ENCODE measurements at places on chromosomes 3 and 15. TPM values are rescaled to one million over a fixed set of nuclear protein-coding genes. Genes with fewer than 3 reads are reported as not detected.
A peak's percentile ranks its signal among the peaks of the same experiment; 100 is the strongest.

- no peak overlapping the region for H3K4me3 ChIP-seq
- no peaks in the 10 kb centered on the region for H3K36me3 ChIP-seq
- H3K27me3 ChIP-seq: no peaks in the 10 kb centered on the region
- DNase-seq: no peak
Measured at GRCh38 chr15:82681371-82681770, 28.3 kb downstream of the AP3B2 start.

Gene CCDC13
- 2.5 TPM for total RNA-seq

GRCh38 chr15:74185710-74186348 lies 12.3 kb downstream of the ISLR start:
- H3K4me3 ChIP-seq: no peak overlapping the region
- H3K27ac ChIP-seq: no peak overlapping the region
- H3K27me3 ChIP-seq: no peaks in the 10 kb centered on the region
- no peak for DNase-seq

GRCh38 chr3:124916837-124917409 lies 17.6 kb downstream of the MUC13 start:
- no peak overlapping the region for H3K27ac ChIP-seq
- no peak for DNase-seq
- H3K4me3 ChIP-seq: no peak overlapping the region
- no peaks in the 10 kb centered on the region for H3K36me3 ChIP-seq

Gene HPS3
- total RNA-seq: 32.2 TPM

DNA sequence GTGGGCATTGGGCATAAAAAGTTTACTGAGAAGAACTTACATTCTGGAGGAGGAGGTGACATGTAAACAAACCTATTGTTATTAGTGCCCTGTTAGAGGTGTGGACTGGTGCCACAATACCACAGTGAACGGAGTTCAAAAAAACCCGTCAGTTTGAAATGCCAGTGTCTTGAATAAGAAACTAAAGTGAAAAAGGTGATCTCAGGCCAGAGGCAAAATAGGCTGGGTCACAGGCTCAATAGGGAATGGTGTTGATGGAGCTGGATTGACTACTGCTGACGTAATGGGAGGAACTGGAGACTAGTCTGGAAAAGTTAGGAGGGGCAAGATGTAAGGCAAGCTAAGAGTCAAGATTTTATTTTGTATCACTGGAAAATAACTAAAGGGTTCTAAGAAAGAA lies 1.6 kb upstream of the DCBLD2 start:
- H3K36me3 ChIP-seq: no peaks in the 10 kb centered on the region
- H3K27ac ChIP-seq: no peak overlapping the region
- no peaks in the 10 kb centered on the region for H3K4me1 ChIP-seq
- no peaks in the 10 kb centered on the region for H3K27me3 ChIP-seq

- H3K4me3 ChIP-seq: no peak overlapping the region
- H3K27me3 ChIP-seq: no peaks in the 10 kb centered on the region
- H3K36me3 ChIP-seq: no peaks in the 10 kb centered on the region
- H3K4me1 ChIP-seq: no peaks in the 10 kb centered on the region
- no peak for DNase-seq
- H3K27ac ChIP-seq: no peak overlapping the region
Measured at GRCh38 chr3:108833611-108834010, 11.0 kb downstream of the TRAT1 start.

DNA sequence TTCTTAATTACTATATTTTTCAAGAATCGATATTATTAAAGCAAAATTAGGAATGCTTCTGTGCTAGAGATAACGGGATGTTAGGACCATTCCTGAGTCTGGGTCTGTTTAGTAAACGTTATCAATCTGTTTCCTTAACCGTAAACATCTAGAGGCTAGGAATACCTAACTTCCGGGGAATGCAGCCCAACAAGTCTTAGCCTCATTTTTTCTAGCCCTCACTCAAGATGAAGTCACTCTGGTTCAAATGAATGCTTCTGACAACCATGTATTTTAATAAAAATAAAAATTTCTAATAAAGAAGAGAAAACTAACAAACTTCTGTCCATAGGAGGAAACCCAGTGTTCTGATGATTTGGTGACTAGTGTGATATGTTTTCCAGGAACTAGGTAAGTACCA lies 11.1 kb upstream of the SELENOK start:
- H3K36me3 ChIP-seq: no peaks in the 10 kb centered on the region
- DNase-seq: no peak
- no peak overlapping the region for H3K27ac ChIP-seq
- no peak overlapping the region for H3K4me3 ChIP-seq

- no peaks in the 10 kb centered on the region for H3K36me3 ChIP-seq
- no peak for DNase-seq
- H3K27me3 ChIP-seq: no peaks in the 10 kb centered on the region
- no peaks in the 10 kb centered on the region for H3K4me1 ChIP-seq
- H3K4me3 ChIP-seq: no peak overlapping the region
- no peak overlapping the region for H3K27ac ChIP-seq
Measured at GRCh38 chr3:155496206-155496605, 202.7 kb upstream of the STRIT1 start.

- no peaks in the 10 kb centered on the region for H3K36me3 ChIP-seq
- no peak for DNase-seq
- peaks cover 2% of the 10 kb centered on the region for H3K4me1 ChIP-seq
- H3K27ac ChIP-seq: no peak overlapping the region
- H3K27me3 ChIP-seq: no peaks in the 10 kb centered on the region
Measured at GRCh38 chr3:188956839-188957489, 214.8 kb upstream of the TPRG1 start.

DNA sequence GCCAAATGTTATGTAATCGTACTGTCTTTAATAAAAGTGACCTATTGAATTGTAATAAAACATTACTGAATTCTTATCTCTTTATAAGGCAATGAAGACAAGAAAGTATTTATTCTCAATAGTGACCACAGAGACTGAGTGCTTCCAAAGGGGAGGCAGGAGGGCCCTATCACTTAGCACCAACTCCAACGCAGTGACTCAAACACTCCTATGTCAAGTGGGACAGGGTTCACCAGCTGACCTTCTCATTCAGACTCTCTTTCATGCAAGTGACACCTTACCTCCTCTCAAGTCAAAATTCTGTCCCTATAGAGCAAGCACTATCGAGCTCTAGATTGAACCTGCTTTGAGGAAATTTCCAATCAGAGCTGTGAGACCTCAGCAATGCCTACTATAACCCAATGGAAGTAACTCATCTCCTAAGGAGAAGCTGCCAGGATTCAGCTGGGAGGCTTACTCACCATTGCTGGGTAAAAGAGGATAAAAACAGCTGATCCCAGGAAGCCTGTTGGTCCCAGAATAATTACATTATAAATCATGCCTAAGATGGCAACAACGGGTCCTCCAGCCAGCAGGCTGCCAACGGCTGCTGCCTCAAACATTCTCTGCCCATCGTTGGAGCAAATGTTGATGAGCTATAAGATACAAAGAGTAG lies 35.6 kb downstream of the ABCC5 start:
- H3K36me3 ChIP-seq: peaks cover 7% of the 10 kb centered on the region
- H3K4me1 ChIP-seq: no peaks in the 10 kb centered on the region
- no peak overlapping the region for H3K4me3 ChIP-seq
- no peak for DNase-seq

DNA sequence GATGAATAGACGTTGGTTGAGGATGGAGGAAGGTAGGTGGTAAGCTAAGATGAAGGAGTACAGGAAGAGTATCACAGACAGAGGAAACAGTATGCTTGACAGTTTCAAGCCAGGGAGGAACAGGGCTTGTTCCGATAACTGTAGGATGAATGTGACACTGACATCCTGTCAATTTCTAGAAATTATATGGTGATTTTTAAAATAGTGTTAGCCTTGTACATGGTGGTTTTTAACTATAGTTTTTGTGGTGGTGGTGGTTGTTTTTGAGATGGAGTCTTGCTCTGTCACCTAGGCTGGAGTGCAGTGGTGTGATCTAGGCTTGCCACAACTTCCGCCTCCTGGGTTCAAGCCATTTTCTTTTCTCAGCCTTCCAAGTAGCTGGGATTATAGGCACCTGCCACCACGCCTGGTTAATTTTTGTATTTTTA lies 92.8 kb downstream of the FNDC3B start:
- no peak overlapping the region for H3K27ac ChIP-seq
- H3K4me1 ChIP-seq: peaks cover 6% of the 10 kb centered on the region
- no peak overlapping the region for H3K4me3 ChIP-seq
- H3K27me3 ChIP-seq: no peaks in the 10 kb centered on the region
- H3K36me3 ChIP-seq: no peaks in the 10 kb centered on the region
- DNase-seq: no peak

GRCh38 chr3:89436846-89437245 lies 329.4 kb downstream of the EPHA3 start:
- H3K36me3 ChIP-seq: no peaks in the 10 kb centered on the region
- no peak for DNase-seq
- no peaks in the 10 kb centered on the region for H3K4me1 ChIP-seq
- H3K27ac ChIP-seq: no peak overlapping the region

Gene IMPG2
- 0.63 TPM for total RNA-seq

Gene ACAN
- total RNA-seq: 312 TPM

DNA sequence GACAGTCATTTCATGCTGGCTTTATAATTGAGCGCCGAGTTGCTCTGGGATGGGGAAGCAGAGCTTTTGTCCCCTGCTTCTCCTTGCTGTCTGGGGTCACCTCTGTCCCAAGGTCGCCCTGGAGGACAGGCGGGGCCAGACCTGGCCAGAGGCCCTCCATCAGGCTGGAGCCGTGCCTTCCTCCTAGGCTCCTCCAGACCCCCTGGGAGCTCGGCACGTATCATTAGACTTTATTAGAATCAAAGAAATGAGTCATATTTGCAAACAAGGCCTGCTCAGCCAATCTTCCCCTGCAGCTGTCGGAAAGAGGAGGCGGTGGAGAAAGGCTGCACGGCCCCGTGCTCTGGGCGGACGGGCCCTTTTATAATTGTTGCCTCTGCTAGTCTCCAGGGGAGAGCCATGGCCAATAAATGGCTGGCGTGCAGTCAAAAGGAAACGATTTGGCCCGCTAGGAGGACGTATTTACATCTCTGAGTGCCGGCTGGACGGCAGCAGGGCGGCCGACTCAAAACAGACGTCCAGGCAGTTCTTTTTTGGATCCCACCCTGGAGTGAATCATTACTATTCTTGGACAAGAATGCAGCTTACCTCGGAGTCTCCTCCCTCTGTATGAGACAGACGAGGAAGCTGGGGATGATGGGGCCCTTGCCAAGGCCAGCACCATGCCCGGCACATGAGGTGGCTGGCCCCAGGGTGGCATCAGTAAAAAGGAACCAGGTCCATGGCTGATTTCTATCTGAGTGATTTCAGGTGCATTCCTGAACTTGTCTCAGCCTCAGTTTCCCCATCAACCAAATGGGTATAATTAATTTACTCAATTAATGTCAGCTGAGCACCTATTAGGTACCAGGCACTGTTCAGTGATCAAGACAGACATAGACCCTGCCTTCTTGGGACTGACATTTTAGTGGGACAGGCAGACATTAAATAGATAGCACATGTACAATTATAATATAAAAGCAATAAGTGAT lies 50.6 kb downstream of the SLC6A6 start:
- no peak overlapping the region for H3K27ac ChIP-seq
- H3K27me3 ChIP-seq: no peaks in the 10 kb centered on the region
- DNase-seq: peak; percentile 95
- H3K4me1 ChIP-seq: no peaks in the 10 kb centered on the region

Gene MUC4
- 0.06 TPM for total RNA-seq

DNA sequence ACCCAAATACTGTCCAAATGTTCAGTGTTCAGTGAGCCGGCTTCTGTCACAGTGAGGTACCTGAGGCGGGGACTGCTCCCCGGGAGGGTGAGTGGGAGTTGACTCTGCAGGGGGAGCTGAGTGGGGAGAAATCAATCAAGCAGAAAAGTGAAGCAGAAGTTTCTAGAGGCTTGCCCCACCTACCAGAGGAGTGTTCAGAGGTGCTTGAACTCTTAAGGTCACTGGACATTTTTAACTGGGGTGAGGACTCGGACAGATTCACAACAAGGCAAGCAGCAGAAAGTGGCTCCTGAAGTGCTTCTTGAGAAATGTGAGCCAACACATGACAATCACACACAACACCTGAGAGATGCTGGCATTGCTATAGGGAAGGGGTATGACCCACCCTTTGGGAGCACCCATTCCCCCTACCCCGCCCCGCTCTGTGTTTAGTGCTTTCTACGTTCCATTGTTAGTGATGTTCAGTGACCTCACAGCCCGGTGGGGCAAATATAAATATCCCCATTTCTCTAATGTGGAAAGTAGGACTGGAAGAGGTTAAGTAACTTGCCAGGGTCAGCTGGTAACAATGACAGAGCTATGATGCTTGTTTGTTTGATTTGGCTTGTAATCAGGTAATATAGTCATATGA lies 48.6 kb upstream of the AKAP13 start:
- no peak for DNase-seq
- no peaks in the 10 kb centered on the region for H3K27me3 ChIP-seq

DNA sequence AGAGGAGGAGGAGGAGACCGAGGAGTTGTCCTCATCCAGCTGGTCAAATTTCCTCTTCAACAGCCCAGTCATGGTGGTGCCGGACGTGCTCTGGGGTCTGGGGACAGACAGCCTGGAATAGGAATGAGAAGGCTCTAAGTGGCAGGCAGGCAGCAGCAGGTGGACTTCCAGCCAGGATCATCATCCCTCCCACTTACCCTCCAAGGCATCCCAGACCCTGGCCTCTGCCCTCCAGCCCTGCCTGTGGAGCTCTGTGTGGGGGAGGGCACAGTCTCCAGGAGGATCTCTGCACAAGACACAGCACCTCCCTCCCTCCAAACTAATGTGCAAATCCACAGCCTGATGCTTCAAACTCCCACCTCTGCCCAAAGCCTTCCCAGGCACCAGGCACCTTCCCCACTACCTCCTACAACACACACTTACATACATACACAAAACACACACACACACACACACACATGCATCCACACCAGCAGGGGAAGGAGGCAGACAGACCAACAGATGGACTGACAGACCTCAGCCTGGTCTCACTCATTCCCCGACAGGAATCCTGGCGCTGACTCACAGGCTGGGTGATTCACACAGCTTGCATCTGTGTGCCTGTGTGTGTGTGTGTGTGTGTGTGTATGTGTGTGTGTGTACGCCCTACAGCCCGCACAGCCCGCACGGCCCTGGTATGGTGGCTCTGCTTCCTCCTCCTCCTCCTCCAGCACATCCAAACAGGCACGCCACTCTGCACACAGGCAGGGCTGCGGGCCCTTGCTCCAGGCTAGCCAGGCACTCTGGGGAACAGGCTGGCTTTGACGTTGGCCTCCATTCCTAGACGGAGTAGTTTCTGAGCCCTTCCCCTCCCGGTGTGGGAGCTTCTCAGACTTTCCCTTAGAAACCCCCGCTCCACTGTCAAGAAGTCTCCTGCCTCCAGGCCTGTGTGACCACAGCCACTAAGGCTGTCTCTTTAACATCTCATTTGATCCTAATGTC lies 6.5 kb downstream of the CSRNP1 start:
- H3K27me3 ChIP-seq: no peaks in the 10 kb centered on the region
- H3K4me1 ChIP-seq: peaks cover 10% of the 10 kb centered on the region
- peak overlapping the region; percentile 71 for H3K27ac ChIP-seq
- DNase-seq: peak; percentile 93
- no peaks in the 10 kb centered on the region for H3K36me3 ChIP-seq
- H3K4me3 ChIP-seq: no peak overlapping the region
